ENCODE measurements at places on chromosomes 16 and 17.

DNA sequence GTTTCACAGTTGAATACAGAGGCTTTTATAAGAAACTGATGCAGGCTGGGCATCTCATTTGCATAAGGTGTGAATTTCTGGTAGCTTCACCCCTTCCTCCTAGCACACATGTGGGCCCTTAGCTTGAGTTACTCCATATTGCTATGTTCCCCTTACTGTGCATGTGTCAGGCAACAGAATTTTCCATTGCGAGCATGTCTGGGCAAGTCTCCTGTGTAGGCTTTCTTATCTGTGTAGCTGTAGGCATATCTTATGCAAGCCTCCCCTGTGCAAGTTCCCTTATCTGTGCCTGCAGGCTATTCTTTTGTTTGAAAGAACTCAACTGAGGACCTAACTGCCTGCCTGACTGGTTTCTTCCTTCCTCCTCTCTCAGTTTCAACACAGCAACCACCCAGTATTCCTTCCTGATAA is 597.4 kb upstream of the CDH5 start:
- DNase-seq, result no peak

GRCh38 chr17:41962111-41962510 is 4.5 kb upstream of the CNP start:
- no peak for DNase-seq

GRCh38 chr16:69935278-69935711 is 15.8 kb upstream of the CLEC18A start:
- no peak for DNase-seq

GRCh38 chr16:9955677-9956076 is 226.6 kb downstream of the GRIN2A start:
- no peak for DNase-seq

- no peak for DNase-seq
These were observed 356.9 kb downstream of the C16orf95 start for GRCh38 chr16:86960266-86960665.

DNA sequence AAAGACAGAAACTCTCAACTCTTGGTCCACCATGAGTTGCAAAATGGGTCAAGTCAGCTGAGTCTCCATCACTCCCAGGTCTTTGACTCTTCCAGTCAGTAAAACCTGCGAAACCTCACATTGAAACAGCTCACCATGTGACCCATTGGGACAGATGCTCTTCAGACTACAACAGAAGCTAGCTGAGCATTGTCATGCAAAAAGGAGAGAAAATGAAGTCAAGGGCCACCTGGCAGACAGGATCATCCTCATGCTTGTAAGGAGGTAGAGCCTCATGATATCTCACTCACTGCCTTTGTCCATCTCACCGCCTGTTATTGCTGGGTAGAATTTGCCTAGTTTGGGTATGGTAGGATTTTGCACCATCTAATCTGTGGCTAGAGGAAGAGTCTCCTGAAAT is 50.2 kb downstream of the MAF start:
- DNase-seq, result no peak

GRCh38 chr16:49663081-49664065 is 192.5 kb downstream of the ZNF423 start:
- no peak for DNase-seq

DNA sequence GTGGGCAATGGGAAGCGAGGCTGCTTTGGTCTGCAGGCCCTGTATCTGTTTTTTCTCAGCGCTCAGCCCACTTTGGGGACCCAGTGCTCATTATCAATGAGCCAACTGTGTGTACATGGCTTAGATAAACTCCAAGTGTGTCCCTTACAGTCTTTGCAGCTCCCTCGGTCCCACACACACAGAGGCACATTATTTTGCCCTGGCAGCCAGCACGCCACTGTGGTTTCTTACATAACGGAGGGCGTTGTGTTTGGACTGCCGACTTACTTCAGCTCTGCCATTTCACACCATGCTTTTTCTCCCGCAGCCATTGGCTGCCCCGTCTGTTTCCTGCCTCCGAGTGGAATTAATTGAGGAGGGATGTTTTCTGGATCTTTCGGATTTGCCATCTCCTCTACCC is 56.5 kb upstream of the CLEC18A start:
- no peak for DNase-seq

GRCh38 chr17:17605083-17605728 is 13.7 kb upstream of the PEMT start:
- no peak for DNase-seq

DNA sequence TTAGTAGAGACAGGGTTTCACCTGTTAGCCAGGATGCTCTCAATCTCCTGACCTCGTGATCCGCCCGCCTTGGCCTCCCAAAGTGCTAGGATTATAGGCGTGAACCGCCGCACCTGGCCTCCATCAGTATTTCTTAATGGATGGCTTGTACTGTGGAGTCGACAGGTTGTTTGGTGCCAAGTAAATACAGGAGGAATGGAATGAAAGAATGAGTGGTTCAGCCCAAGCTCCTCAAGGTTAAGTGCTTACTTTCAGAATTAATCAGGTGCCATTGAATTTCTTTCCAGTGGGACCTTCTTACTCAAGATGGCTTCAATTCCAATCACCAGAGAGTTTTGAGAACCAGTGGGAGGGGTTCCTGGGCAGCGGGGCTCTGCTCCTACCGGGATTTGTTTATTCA is 25.0 kb downstream of the ALOX15 start:
- no peak for DNase-seq

DNA sequence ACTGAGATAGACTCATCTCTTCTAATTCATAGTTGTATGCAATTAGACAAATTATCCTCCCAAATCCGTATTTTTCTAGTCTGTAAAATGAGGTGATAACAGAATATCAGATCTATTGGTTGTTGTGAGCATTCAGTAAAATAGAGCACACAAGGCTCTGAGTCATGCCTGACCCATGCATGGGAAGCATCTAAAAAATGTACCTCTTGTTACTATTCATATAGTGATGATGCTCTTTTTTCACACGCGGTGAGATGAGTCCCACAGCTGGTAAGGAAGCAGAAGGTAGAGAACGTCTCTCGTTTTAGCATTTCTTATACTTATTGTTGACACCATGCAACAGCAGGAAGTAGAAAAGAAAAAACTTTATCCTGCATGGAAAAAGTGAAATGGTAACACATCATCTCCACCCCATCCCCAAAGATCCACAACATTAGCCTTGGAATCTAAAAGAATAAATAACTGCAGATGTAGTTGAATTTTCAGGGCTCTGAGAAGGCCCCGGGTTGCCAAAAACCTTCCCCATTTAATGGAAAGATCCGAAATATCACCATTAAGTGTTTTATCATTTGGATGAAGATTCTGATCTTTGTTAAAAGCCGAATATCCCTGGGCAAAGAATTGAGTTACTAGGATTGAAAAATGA is 215.6 kb downstream of the TMEM114 start:
- no peak for DNase-seq

GRCh38 chr16:67943619-67944504 is at the start of gene LCAT:
TSS of gene LCAT (minus strand) at chr16:67944120. CDS start at chr16:67944101, 19 bp downstream.
- DNase-seq, result no peak

- no peak for DNase-seq
These were observed 712 bp downstream of the TMEM256 start for GRCh38 chr17:7403043-7403726.

- peak; percentile 44 for DNase-seq
These were observed 674 bp downstream of the ZNF688 start for GRCh38 chr16:30570636-30571444.

DNA sequence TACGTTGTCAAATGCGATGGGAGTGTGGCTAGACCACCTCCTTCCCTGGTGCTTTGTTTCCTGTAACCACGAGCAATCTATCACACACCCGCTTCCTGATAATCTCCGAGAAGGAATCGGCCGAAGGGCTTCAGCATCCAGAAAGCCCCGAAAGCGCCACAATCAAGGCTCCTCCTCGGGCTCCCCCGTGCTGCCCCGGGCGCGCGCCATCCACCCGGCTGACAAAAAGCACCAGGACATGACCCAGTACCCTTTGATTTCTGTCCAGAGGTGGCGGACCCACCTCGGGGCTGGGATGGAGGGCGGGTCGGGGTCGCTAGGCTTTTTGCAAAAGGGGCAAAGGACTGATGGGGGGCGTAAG is 743 bp upstream of the ARMC7 start:
- DNase-seq, result no peak

DNA sequence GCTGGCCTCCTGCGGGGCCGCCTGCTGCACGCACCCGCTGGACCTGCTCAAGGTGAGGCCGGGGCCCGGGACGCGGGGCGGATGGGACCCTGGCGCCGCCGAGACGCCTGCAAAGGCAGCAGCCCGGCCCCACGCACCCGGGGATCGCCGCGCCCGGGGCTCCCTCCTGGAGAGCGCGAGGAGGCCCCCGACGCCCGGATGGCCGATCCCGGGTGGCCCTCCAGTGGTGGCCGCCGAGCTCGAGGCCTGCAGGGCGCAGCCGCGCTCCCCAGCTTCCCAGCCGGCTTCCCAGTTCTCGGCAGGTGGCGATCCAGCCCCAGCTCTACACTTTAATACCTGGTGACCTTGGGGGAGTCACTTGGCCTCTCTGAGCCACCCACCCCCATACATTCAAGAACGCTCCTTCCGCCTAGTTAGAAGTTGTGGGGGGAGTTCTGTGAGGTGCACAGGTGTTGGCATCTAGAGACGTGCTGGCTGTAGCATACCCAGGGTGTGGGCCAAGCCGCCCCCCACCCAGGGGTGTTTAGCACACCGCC is 452 bp downstream of the SLC25A10 start:
- DNase-seq, result no peak

GRCh38 chr17:69967910-69968411 is 107.1 kb upstream of the KCNJ16 start:
- no peak for DNase-seq

DNA sequence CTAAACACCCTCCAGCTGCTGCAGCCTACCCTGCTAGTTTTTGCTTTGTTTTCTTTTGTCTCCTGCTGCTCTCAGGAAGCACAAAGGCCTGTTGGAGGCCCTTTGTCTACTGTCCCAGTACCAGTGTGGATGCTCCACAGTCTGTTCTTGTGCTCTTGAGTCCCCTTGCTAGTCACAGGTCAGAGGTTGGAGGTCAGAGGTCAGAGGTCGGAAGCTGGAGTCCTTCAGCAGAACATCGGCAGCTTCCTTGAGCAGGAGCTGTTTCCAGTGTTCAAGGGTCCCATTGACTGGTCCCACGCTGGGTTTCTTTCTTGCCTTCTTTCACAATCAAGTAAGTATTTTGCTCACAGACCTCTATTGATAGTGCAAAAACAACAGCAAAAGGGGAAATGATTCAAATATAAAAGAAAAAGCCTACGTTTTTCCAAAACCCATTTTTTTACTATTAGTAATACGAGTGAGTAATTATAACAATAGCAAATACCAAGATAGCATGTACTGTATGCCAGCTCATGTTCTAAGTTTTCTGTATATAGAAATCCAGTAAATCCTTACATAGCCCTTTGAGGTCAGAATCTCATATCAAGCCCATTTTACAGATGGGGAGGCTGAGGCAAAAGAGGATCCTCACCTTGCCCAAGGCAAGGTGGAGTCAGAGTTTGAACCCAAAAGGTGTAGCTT is 10.9 kb upstream of the IL34 start:
- DNase-seq, result no peak

GRCh38 chr16:4190712-4191333 is 51.1 kb downstream of the SRL start:
- no peak for DNase-seq

- no peak for DNase-seq
These were observed 67.4 kb downstream of the SIAH1 start for GRCh38 chr16:48317614-48318315.

DNA sequence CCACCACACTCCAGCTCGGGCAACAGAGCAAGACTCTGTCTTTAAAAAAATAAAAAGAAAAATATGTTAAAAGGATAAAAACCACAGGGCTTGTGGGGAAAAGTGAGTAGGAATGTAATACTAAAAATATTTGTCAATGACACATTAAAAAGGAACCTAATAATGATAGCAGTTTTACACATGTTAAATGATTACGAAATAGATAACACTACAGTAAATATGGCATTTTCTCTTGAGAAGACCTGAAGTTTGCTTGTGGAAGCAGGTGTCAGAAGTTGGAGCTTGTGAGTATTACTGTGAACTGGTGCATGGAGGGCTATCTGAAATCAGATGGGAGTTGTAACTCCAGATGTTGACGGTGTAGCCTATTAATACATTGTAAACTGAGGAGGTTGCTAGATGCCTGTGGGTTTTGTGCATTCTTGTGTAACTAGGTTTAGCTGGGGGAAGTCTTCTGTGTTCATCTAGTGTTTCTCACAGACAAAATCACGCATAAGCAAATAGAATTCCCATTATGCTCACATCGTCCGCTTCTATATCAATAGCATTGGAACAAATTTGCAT is 44.2 kb upstream of the CLEC18A start:
- no peak for DNase-seq

DNA sequence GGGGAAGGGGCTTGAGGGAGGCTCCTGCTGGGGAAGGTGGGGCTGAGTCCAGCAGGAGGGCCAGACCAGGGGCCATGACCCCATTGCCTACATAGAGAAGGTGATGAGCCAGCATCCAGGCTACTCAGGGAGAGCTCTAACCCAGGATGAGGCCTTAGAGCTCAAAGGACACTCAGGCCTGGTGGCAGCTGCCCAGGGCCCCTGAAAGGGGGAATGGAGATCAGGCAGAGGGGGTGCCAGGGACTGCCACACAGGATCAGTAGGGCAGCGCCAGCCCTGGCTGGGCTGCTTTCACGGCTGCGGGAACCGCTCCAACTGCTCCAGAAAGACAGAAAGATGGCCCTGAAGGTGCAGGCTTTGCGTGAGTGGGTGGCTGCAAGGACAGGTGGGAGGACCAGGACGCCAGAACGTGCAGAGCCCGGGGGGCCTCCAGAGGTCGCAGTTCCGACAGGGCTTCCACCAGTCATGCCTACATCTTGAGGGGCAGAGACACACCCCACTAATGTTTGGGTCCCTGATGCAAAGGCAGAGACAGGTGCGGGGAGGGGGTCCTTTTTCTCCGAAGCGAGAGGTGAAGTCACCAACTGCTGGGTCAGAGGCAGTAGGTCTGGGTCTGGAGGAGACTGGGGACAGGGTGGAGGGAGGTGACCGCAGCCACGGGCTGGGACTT is 882 bp upstream of the ATP6V0C start:
- no peak for DNase-seq

DNA sequence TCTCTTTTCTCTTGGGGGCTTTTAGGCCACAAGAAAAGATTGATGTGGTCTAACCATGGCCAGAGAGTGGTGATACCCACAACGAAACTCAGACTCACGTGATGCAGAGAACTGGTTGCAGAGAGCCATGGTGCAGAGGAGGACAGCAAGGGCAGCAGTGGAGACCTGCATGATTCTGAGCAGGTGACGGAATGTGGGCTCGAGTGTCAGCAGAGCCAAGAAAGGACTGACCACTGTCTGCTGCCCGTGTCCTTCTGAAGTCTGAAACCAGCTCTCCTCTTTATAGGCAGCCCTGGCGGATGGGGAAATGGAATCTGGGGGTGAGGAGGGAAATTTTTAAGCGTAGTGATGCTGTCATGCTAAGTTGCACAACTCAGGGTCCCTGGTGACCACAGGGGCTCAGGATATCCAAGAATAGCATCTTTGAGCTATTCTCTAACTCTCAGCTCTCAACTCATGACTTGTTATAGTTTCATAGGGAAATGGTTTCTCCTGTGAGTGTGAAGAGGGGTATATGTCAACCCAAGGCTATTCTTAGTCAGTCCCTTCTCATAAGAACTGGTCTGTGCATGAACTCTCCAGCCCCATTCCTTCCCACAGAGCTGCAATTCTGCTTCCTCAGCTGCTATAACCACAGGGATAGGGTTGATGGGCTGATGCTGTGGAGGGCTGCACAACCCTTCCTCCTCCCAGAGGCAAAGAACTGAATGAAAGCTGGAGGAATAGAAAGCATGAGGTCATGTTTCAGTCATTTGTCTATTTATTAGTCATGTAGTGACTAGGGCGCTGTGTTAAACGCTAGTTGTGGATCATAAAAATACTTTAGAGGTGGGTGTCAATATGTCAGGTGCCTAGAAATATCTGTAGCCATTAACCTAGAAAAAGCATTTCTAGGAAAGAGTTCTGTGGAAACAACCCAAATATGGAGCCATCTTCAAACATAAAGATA is at the start of gene CCL3:
Gene CCL3, minus strand, starts transcription at position 256 of the 949 bp plus-strand sequence. Its CDS starts 85 bp downstream, at position 171.
- no peak for DNase-seq

All from left kidney (tissue), 8 donors.